Fibroblast of the aortic adventitia (primary cell): ENCODE measurements at places on chromosomes 6 and 20. TPM values are rescaled to one million over a fixed set of nuclear protein-coding genes. Genes with fewer than 3 reads are reported as not detected.

DNA sequence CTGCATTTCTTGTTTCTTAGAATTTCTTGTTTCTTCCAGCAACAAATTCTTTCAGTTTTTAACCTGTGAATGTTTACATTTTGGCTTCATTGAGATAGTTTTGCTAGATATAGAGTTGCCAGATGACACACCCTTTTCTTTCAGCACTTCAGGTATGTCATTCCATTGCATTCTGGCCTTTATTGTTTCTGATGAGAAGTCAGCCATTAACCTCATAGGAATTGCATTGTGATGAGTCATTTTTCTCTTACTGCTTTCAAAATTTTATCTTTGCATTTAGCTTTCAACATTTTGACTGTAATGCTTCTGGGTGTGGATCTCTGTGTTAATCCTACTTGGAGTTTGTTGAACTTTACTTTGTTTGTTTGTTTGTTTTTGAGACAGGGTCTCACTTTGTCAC is 440.3 kb upstream of the HS3ST5 start:
- no peak for DNase-seq

DNA sequence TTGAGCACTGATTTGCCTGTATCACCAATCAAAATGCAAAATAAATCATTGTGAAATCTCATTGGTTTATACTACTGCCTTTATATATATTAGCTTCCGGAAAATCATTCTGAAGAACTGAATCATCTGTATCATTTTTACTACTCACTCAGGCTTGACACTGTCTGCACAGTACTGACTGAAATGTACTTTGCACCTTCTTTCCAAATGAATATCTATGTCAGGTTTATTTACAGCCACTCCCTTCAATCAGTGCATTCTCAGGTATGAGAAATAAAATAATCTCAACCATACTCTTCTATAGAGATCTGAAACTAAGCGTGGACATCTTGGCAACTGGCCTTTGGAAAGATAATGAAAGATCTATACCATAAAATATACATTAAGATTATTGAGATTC is 2.7 kb downstream of the KHDRBS2 start:
- no peak for DNase-seq

GRCh38 chr6:24448828-24449525 is 40.4 kb downstream of the GPLD1 start:
- no peak for DNase-seq

DNA sequence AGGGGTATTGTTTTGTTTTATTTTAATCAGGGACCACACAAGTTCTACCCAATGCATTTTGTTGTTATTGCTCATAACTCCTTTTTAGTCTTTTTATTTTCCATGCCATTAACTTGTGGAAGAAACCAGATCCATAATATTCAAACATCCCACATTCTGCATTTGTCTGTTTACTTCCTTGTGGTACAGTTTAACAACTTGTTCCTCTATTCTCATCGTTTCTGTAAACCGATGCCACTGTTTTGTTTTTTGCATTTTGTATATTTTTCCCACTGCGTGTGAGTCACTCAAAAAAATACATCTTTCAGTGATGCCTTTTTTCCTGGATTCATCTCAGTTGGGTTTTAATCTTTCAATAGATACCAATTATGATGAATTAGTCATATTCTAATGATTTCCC is 22.3 kb downstream of the SF3B5 start:
- DNase-seq: no peak

DNA sequence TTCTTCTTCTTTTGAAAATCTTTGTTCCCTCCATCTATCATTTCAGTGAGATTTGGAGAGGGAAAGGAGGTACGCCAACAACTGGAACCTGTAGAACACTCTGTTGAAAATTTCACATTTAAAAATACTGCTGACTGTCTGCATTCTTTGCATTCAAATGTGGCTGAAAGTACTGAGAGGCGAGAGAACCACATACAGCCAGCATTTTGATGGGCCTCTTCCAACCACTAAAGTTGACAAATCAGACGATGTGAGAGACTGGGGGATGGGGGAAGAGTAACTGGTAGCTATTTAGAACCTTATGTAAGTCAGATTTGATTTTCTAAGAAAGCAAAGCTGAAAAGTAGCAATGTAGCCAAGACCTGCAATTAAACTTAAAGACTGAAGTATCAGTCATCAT is 77.5 kb downstream of the FKBP5 start:
- DNase-seq: peak; percentile 24

Gene PLA2G7
- total RNA-seq: 7.8 TPM in 1 of 2 replicates, not detected in the other

Gene WFDC5
- total RNA-seq: not detected in 2 replicates

DNA sequence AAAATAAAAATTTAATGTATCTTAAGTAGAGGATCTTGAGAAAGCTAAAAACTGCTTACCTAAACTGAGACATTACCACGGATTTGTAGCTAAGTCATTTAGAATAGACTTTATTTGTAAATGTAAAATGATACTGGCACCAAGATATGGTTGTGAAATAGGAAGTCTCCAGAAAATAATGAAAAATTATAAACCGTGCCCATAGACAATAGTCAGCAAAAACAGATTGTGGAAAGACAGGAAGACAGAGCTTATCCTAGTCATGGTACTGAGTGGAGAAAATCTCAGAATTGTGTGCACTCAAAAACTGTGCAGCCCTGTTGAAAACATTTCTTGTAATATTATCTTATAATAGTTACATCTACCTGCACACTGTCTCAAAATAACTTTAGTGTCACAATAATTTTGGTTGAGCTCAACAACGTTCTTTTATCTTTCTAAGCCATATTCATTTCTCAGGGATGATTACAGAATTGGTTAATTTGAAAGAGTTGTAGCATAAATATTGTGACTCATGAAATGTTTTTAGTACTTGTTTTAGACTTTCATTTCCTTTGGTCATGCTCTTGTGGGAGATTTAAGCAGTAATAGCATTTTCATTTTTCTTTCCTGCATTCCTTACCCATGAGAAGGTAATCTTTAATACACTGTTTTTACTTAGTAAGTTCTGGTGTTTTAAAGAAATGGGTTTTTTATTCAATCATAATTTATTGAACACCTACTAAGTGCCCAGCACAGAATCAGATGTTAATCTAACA is 174.5 kb downstream of the SOX4 start:
- DNase-seq: peak; percentile 67

Gene ZNF451
- total RNA-seq: 70.4 and 77.5 TPM in 2 replicates

DNA sequence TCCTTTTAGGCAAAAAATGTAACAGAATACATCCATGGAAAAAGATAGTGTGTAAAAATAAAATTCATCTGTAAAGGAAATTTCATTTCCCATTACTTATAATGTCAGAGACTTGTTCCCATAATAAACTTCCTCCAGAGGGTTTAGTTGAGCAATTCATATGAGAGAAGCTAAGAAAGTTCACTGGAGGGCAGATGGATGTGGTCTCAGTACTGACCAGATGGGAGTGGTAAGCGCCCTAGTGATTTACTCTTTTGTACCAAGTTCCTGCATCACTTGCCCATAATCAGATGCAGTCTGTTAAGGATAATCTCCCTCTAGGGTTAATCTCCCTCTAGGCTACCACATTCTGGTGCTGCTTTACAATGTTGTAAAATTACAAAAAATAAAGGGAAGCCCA is 61.7 kb downstream of the ESF1 start:
- DNase-seq: no peak

Gene PLN
- 0.27 and 0.98 TPM in 2 replicates for total RNA-seq

Gene PABPC1L
- total RNA-seq: 7.9 and 13.8 TPM in 2 replicates

- peak; percentile 39 for DNase-seq
Measured at GRCh38 chr6:15627821-15628220, 35.0 kb downstream of the DTNBP1 start.
